ENCODE measurements at places on chromosomes 2 and 18.

GRCh38 chr2:122639176-122639575 lies 883.7 kb downstream of the TSN start:
- no peak for DNase-seq

DNA sequence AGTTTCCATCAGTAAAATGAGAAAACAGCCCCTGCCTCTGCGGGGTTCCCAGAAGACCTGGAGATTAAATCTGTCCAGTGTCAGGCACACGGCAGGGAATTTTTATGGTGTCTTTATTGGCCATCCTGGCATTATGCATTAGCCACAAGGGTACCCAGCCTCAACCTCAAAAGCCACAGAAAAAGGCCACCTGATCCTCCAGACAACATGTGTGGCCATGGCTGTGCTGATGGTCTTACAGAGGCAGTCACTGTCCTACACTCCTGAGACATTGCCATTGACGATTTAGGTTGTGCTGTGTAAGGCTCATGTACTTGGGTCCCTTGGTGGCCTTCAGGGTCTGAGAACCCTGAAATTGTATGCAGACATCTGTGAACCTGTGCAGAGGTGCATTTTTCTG lies 115.6 kb downstream of the SMAD7 start:
- DNase-seq: peak; percentile 40

DNA sequence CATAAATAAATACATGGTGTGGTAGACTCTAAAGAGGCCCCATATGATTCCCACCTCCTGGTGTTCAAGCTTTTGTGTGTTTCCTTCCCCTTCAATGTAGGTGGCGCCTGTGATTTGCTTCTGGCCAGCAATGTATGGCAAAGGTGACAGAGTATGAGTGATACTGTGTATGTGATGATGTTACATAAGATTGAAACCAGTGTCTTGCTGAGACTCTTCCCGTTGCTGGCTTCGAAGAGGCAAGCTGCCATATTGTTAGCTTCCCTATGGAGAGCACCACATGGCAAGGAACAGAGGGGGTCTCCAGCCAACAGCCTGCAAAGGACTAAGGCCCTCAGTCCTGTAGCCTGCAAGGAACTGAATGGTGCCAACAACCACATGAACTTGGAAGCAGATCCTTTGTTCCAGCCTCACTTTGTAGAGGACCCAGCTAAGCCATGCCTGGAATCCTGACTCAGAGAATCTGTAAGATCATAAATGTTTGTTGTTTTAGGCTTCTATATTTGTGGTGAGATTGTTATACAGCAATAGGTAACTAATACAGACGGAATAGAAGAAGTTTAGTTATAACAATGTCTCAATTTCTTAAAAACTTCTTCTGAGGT lies 1.7 kb upstream of the SMAD4 start:
- peak; percentile 35 for DNase-seq

GRCh38 chr2:20617081-20617575 lies 33.8 kb downstream of the HS1BP3 start:
- no peak for DNase-seq

DNA sequence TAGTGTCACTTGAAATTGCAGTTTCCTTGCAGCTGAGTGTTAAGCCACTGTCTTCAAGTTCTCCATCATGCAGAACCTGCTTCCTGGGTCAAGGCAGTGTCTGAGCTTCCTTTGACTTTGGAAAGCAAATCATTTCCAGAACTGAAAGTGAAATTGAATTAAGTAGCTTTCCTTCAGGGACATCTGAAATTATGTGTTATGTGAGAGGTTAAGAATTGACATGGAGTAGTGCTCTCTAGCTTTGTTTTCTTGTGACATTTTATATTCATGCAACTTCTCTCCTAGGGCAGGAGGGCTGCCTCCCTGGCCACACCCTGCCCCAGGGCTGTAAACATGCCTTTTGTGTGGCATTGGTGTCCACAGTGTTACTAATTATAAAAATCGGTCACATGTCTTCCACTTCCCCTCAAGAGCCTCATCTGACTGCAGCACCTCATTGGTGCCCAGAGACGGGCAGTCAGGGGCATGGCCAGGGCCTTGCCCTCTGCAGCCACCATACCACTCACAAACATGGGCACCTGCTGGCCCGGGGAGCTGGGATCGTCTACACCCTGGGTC lies 14.4 kb downstream of the RAB12 start:
- no peak for DNase-seq

GRCh38 chr2:26685989-26686839 lies 6.3 kb upstream of the KCNK3 start:
- DNase-seq: no peak

DNA sequence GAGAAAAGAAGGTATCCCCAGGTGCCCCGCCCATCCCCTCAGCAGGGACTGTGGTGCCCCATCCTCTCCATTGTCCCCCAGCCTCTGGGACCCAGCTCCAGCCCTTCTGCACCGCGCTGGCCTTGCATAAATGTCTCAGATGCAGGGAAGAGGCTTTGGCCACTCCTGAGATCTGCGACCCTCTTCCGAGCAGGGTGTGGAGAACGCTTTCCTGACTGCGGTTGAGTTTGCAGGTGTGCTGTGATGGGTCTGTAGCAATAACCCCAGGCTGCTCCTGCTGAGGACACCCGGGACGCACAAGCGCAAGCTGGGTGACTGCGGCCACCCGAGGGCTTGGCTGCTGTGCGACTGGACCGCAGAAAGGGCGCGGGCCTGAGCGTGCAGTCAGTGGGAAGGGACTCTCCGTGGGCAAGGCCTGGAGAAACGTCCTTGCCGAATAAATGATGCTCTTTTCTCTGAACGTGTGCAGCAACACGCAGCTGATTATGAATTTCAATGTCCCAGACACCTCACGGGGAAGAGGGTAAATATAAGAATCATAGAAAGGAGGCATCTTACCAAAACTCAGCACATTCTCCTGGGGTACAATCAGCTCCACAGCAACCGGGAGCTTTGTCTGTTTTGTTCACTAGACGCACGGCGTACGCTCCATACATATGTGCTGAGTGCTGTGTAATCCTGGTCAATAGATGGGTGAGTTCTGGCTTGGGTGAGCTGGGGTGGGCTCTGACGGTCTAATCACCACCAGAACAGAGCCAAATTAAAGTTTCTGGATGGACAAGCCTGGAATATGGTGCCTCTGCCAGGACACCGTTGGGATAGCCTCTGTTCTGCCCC lies 67.5 kb upstream of the ZNF516 start:
- DNase-seq: no peak

- DNase-seq: peak; percentile 34
Measured at GRCh38 chr2:124025171-124025580, at the start of gene CNTNAP5. TSS of gene CNTNAP5 (plus strand) at chr2:124025287. CDS start at chr2:124025651, 364 bp downstream.

DNA sequence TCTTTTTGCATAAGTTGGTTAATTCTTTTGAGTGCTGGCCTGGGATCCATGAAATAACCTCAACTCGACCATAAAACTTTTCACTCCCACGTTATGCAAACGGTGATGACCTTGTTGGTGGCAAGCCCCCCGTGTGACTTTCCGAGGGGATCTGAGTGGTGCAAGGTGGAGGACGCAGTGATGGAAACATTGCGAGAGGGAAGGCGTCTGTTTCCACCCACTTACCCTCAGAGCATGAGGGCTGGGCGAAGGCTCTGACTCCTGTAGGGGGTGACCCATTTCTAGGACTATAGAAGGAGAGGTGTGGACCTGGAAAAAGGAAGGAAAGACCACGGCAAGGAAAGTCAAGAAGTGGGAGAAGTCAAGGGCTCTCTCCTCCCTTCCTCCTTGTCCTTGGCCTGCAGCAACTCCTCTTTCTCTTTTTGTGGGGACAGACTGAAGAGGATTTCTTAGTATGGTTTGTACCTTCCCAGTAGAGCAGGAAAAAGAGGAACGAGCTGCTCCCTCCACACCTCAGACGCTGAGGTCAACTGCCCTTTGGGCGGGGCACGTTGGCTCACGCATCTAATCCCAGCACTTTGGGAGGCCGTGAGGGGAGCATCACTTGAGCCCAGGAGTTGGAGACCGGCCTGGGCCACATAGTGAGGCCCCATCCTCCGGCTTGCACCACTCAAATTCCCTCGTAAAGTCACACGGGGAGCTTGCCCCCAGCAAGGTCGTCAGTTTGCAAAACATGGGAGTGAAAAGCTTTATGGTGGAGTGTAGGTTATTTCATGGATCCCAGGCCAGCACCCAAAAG lies 15.5 kb upstream of the CD8A start:
- peak; percentile 80 for DNase-seq

DNA sequence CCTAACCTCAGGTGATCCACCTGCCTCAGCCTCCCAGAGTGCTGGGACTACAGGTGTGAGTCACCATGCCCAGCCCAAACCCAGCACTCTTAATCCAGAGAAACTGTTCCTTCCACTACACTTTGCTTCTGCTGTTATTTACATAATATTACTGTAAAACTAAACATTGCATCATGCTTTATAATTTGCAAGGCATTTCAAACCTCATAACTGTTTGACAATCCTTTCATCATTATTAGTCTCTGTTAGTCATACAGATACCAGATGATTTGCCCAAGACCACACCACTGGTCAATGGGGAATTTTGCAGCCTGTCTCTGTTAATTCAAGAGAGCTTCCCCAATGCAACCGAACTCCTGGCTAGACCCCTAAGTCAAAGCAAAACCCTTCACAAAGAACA lies 338.3 kb downstream of the ALK start:
- no peak for DNase-seq

DNA sequence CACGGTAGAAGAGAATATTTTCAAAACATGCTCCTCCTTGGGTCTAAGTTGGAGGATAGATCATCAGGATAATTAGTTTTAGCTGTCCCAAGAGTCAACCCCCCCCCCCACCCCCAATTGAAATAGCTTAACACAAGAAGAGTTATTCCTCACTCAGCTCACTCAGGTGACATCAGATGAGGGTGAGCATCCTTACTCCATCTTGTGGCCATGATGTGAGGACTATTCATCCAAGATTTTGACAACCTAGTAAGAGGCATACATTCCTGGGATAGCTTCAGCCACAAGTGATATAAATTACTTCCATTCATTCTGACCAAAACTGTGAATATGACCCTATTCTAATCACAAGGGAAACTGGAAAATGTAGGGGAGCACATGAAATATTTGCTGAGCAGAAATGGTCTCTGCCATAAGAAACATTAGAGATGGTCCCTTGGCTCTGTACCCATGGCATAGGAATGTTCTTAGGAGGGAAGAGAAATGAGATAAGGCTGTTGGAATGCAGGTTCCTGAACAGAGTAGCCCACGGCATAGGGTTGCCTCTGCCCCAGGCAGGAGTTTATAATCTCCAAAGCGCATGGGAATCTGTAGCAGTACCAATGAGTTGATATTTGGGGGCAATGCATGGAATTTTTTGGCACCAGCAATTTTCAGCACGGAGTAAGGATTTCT lies 257.2 kb downstream of the CYRIA start:
- no peak for DNase-seq

DNA sequence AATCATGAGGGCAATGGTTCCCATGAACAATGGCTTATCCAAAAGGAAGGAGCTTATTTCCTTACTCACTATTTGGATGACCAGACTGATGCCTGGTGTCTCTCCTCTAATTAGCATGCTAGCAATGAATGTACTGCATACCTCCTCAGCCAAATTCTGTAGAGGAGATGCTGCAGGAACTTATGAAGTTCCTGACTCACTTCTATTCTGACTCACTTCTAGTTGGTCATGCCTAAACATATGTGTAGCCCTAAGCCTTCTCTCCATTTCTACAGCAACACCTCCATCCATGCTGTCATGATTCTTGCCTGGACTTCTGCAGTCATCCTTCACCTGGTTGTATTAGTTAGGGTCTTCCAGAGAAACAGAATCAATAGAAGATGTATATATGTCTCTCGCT lies 59.9 kb upstream of the MRPS9 start:
- no peak for DNase-seq

DNA sequence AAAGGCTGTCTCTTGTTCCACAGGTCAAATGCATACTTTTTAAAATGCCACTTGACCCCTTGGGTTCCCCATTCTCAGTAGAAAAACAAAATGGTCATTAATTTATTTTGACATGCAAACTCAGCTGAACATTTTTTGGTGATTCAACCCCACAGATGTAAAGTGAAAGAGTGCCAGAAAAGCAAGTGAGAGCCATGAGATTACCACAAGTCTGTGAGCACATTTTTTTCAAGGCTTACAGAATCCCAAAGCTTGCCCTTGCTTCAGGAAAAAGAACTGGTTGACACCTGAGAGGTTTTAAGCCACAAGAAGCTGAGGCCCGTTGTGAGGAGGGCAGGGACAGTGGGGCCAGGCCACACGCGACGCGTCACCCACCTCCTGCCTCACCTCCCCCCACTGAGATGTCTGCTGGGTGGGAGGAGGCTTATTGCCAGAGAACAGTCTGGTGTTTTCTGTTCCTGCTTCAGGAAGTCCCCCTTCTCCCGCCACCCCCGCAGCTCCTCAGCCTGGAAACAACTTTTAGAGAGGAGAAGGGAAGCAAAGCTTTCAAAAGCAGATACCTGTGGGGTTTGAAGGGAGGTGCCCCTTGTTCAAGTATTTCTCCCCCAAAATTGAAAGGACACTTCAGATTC lies 70.4 kb upstream of the CYP1B1 start:
- DNase-seq: peak; percentile 40

Data from activated CD8-positive, alpha-beta T cell treated with anti-CD3 and anti-CD28 coated beads for 36 hours (primary cell).